Activated T-cell treated with anti-CD3 and anti-CD28 coated beads for 4 hours (primary cell): ENCODE measurements at places on chromosomes 2 and 18.

DNA sequence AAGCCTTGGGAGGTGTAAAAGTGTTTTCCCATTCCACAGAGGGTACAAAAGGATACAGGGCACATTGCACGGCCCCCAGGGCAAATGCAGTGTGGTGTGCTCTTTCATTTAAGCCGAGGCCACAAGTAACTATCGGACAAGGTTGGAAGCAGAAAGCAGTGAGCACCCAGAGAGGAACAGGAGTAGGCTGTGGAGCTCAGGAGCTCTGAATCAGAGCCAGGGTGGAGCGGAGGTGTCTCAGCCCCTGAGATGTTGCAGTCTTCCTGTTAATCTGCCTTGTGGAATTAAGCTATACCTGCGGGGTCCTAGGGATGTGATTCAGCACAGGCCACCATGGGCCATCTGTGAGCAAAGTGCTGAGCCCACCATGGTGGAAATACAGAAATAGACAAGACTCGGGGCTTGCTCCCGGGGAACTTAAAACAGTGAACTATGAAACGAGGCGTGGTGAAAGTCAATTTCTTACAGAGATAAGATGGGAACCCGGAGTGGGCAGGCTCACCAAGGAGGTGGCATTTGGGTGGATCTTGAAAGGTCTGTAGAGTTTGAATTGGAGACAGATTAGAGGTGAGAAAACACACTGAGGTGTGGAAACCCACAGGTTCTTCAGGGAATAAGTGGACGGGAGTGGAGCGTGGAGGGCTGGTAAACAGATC is 44.0 kb downstream of the ASAP2 start:
- no peak for DNase-seq

DNA sequence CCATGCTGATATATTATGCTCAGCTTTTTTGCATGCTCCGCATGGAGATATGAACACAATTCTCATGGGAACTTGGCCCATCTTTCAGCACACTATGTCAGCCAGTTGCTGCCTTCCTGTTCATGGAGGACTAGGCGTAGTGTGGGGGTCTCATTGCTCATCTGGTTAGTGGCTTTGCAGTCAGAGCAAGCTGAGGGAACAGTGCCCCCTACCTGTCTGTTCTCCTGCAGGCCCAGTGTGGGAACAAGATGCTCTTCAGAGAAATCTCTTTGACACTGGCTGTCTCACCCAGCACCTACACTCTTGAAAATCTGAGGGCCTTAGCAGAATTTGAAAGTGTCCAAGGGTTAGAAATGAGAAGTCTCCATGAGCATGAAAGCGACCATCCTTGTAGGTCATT is 47.1 kb downstream of the SPTBN1 start:
- DNase-seq: no peak

- DNase-seq: no peak
Measured at GRCh38 chr2:7792031-7792651, 874.9 kb downstream of the RNF144A start.

DNA sequence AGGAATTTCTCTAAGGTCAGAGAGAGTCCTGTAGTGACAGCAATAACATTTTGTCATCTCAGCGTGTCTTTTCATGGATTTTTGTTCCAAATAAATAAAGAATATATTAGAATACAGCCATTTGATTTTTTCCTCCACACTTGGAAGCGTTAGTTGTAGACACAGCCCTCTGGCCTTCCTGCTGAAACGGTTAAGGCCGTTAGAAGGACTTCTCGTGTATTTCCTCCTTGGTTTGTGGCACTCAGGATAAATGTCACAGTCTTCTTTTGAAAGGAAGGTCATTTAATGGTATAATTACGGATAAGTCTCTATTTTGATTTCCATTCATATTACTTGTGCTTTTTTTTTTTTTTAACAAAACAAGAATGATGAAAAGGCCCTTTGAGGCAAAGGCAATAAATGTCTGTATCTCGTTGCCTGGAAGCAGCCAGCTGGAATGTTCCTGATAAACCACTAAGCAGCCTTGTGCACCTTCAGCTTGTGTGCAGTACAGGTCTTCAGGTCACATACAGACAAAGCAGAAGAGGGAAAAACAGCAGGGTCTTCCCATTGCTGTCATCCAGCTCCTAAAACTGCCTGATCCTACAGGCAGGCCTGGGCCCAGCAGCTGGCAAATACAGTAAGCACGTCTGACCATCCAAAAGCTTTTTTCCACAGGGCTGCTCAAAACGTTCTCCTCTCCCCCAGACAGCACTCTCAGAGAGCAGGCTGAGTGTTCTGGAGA is 14.4 kb downstream of the EFR3B start:
- no peak for DNase-seq

DNA sequence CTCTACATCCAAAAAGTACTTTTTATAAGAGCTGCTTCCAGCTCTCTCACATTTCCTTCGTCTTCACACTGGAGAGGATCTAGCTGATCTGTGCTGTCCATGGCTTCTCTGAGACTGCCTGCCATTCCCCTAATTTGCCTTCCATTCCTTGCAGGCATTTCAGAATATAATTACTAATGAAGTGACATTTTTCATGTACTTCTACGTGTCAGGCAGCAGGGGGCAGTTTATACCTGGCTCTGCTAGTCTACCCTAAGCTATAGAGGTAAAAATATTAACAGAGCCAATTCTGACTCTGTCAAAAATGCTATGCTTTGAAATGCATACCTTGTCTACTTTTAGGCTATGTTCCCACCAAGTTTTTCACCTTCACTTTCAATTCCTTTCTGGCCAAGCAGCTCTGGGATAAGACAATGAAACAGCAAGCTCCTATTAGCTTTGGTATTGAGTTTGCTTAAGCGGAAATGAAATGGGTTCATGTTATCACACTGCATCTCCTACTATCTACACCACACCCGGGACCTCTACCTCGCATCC is 81.9 kb downstream of the MEP1B start:
- no peak for DNase-seq

- DNase-seq: no peak
Measured at GRCh38 chr2:10091182-10091888, 11.1 kb upstream of the CYS1 start.

- no peak for DNase-seq
Measured at GRCh38 chr2:3635171-3635974, 22.6 kb upstream of the ALLC start.

GRCh38 chr2:226548732-226549131 is 250.9 kb downstream of the IRS1 start:
- no peak for DNase-seq

DNA sequence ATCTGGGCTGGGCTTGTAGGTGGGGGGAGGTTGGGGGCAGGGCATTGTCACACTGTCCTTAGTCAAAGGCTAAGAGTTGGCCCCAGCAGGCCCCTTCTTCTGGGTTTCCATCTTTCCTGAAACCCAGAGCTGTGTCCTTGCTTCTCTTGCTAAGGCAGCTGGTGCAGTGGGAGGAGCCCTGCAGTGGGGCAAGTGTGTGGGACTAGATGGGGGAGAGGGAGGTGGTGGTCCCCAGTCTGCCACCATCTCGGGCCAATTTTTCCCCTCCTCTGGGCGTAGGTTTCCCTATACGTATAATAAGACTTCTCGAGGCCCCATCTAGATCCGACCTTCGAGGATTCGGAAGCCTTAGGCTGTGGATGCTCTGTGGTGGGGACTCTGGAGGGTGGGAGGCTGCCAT is 3.5 kb downstream of the KCNF1 start:
- no peak for DNase-seq

DNA sequence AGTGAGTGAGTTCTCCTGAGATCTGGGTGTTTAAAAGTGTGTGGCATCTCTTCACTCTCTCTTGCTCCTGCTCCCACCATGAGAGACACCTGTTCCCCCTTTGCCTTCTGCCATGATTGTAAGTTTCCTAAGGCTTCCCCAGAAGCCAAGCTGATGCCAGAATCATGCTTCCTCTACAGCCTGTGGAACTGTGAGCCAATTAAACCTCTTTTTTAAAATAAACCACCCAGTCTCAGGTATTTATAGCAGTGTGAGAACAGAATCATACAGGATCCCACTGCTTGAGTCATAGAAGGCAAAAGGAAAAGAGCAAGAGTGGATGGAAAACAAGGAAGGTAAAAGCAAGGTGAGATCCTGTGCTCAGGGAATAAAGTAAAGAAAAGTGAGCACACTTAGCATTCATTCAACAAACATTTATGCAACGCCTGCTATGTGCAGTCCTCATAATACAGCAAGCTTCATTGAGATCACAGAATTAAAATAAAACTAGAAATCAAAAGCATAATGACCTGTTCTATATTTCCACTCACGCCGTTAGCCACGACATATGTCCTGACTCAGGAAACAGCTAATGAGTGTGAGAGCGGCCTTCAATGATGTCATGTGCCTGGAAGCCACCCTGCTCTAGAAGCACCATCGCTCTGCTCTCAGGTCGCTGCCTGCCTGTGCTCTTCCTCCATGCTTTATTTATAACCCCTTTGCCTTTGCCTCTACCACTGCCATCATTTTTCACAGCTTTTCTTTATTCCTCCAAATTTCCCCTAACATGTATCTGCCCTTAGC is 11.3 kb upstream of the COPS8 start:
- no peak for DNase-seq

GRCh38 chr2:191749181-191749540 is 71.2 kb downstream of the NABP1 start:
- DNase-seq: no peak

- DNase-seq: no peak
Measured at GRCh38 chr18:71079606-71080005, 790.8 kb downstream of the SOCS6 start.

DNA sequence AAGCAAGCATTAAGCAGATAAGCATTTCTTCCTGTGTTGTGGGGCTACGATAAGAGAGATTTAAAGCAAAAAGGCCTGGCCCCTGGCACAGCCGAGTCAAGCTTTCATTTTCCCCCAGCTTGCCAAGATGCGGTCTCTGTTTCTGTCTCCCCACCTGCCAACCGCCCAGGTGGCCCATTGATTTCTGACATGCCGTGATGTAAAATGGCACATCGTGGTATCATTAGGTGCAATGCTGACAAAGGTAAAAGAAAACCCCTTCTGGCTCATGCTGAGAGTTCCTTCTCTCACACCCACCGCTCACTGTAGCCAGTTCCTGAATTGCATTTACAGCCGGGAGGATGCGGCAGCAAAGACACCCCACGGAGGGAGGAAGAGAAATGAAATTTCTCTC is 62.8 kb downstream of the BOD1L2 start:
- DNase-seq: no peak

DNA sequence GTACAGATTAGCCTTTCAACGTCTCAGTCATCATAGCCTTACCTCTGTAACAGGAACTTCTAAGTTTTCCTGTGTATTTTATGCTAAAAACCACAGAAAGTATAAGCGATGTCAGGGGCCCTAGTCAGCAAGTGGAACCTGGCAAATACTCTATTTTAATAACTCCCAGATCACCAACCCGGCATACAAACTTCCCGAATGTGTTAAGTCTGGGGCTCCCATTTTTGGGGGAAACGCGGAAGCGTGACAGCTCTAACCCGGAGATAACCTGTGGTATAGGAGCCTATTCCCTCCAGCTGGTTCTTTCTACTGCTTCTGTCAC is 574 bp downstream of the NIFK start:
- DNase-seq: no peak

DNA sequence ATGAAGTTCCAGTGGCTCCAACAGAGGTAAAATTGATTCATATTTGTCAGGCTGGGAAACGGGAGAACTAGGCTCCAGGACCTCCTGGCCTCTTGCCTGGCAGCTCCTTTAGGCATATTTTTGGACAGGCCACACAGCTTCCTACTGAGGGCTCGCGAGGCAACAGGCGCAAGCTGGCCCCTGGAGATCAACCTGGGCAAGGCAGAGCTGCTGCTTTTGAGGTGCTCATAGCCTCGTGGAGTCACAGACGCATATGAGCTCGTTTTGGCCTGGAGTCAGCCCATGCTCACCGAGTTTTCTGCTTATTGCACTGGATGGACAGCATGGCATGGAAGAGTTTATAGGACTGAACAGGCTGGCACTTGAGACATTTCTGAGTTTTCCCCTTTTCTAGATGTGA is 97.7 kb downstream of the CAPN13 start:
- DNase-seq: no peak
